Stimulated activated CD4-positive, alpha-beta T cell treated with anti-CD3 and anti-CD28 coated beads, TNF-alpha, amount 100 ng/mL, for 48 hours (primary cell): ENCODE measurements at places on chromosomes 4 and X.

DNA sequence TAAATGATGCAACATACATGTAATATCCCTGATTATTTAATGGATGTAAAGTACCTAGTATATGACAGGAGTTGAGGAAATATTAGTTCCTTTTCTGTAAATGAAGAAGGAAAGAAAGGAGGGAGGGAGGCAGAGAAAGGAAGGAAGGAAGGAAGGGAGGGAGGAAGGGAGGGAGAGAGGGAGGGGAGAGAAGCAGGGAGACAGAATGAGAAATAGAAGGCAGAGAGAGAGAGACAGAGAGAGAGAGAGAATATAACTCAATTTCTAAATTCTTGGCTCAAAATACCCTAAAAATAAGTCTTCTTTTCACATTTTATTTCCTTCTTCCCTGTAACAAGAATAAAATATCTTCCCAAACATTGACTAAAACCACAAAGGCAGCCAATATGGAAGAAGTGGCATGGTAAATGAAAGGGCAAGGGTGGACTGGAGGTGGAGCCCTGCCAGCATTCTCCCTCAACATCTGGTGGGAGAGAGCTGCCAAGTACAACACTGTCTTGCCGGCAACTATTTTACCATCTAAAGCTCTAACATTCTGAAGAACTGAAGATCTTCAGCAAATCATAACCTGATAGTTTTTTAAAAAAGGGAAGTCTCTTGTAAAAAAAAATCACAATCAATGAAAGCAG is 245.1 kb downstream of the PPP3CA start:
- no peak for DNase-seq

GRCh38 chr4:7201420-7202305 is 9.3 kb downstream of the SORCS2 start:
- no peak for DNase-seq

DNA sequence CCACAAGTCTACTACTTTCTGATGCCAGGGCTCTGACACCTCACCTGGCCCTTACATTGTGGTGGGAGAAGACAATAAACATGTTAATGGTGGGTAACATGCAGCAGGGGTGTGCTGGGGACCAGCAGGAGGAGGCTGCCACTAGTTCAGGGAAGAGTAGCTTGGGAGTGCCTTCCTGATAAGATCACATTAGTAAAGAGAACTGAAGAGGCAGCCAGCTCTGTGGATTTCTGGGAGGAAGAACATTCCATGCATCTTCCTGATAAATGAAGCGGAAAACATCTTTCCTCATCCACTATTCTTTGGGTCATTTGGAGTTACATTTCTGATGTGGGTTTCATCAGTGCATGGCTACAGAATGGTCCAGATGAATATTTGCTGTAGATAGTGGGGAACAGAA is 9.0 kb downstream of the RNF150 start:
- DNase-seq = no peak

- no peak for DNase-seq
Observed at GRCh38 chr4:79334783-79335182, 8.9 kb upstream of the NAA11 start.

DNA sequence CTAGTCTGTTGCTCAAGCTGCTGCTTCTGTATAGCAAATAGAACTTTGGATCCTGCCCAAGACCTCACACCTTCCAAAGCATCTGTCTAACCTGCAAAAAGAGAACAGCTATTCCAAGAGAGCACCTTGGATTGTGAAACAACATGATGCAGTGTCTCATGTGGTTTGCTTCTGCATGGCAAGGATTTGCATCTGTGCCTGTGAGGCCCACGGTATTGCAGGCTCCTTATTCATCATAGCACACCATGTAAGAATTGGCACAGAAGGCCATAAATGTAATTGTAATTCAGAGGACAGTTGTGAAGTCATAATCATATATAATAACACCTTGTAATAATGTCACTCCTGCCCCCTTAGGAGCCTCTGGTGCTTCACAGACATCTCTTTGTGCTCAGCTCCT is 147.1 kb downstream of the ZNF674 start:
- no peak for DNase-seq

GRCh38 chr4:90159193-90159592 is 32.0 kb downstream of the CCSER1 start:
- no peak for DNase-seq

GRCh38 chr4:118783887-118784286 is 52.0 kb downstream of the SEC24D start:
- no peak for DNase-seq

DNA sequence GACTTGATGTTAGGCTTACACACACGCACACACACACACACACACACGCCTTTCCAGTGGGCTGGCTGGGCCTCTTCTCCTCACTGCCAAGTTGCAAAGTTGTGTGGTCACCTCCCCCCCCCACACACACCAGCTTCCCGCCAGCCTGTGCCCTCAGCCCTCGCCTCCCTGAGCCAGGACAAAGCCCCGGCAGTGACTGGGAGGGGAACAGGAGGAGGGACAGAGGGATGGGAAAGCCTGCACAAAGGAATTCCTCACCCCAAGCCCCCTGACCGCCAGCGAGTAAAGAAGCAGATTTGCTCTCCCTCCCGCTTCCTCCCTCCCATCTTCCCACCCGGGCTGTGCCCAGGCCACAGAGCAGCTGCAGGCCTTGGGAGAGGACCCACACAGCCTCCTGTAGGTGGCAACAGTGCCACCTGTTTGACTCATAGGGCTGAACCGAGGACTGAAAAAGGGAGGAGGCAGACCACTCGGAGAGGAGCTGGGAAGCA is at the start of gene GDPD2:
Gene GDPD2, plus strand, starts transcription at position 464 of the 491 bp plus-strand sequence. CDS start 1,671 bp downstream, outside the sequence.
- no peak for DNase-seq

DNA sequence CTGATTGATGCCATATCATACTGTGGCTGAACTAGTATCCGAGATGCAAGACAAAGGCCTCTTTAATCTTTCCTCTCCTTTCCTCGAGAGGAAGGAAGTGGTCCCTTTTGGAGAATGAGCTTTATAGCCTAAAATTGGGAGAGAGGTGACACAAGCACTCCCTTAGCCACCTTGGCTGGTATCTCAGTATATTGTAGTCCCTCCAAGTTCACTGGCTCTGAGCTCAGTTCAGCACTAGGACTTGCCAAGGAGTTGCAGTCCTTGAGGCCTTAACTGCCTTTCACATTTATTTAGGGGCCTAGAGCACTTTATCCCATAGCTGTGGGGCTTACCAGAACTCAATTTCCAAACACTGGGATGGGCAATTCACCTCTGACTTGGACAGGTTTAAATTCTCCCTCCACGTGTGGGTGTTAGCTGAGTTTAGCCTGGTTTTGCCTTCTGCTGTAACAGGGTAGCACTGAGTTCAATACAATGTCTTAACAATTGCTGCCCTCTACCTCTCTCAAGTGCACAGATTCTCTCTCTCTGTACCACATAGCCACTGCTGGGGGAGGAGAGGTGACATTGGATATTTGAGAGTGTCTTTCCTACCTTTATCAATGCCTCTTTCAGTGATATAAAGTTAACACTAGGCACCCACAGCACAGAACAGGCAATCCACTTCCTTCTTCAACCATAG is 216.4 kb downstream of the TECRL start:
- DNase-seq = no peak

GRCh38 chr4:38092701-38093100 is 132.5 kb downstream of the PTTG2 start:
- DNase-seq = no peak

DNA sequence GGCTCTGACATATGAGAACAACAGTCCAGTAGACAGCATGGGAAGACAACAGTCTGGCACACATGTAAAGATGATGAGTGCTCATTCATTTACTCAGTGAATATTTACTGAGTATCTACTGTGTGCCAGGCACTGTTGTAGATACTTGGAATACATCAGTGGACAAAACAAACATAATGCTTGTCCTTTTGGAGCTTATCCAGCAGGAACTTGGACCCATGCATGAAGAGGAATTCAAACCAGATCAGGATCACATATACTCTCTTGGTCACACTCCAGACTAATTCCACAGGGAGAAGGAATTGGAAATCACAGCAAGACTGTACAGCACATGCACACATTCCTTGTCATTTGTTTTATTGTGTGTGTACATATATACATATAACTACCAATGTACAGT is 217.6 kb upstream of the TTC29 start:
- DNase-seq = no peak

DNA sequence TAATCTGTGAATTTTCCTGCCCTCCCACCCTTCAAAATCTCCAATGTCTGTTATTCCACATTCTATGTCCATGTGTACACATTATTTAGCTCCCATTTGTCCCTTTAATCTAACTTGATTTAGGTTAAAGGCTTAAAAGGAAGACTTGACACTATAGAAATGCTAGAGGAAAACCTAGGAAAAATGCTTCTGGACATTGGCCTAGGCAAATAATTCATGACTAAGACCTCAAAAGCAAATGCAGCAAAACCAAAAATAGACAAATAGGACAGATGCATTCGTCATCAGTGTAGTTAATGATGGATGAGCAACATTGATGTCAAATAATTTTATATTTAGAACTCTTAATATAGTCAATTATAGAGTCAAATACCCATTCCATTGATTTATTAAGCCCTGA is 36.9 kb downstream of the INTU start:
- no peak for DNase-seq

GRCh38 chr4:145755802-145756201 is 75.9 kb downstream of the C4orf51 start:
- DNase-seq = no peak

- no peak for DNase-seq
Observed at GRCh38 chr4:27194599-27195176, 334.0 kb downstream of the STIM2 start.

DNA sequence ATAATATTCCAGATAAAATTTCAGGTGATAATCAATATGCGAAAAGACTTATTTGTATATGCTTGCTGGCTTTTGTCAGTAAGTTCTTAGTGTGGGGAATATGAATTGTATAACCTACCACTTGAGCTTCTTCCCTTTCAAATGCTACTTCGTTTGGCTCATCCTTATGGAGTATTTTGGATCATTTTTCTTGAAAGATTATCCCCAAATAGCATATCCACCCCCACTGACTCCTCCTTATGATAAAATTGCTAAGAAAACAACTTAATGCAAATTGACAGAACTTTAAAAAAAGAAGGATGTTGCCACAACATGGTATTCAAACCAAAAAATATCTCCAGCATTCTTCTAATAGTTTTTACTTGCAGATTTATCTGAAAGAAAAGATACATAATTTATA is 393.3 kb downstream of the PPP3CA start:
- no peak for DNase-seq

DNA sequence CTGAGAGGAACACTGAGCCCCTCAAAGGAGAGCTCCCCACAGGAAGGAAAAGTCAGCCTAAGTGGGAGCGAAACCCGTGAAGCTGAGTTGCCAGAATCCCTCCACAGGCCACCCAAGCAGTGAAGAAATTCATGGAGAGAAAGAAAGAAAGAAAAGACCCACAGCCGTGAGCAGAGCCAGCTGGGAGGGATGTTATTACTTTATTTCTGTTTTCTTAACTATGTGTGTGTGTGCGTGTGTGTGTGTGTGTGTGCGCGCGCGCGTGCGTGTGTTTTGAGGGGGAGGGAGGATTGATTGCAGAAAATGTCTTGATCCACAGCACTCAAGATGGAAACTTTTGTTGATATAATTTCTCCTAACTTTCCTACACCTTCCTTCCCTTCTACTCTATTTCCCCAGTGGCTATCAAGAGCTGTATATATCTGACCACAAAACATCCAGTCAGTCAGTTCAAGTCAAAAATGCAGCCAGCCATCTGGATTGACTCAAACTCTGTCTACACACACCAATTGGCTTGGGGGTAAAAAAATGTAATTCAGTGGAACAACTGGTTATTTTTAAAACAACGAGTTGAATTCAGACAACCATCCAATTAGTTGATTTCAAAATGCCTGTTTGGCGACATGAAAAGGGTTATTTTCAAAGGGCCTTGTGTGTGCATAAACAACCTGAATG is 13.8 kb upstream of the GPC3 start:
- no peak for DNase-seq

GRCh38 chr4:7699031-7699430 is 240.6 kb downstream of the AFAP1 start:
- DNase-seq = no peak

- DNase-seq = no peak
Observed at GRCh38 chrX:36583674-36584073, 424.5 kb upstream of the FAM47C start.

GRCh38 chr4:48602222-48602621 is 112.2 kb downstream of the ZAR1 start:
- DNase-seq = no peak

- no peak for DNase-seq
Observed at GRCh38 chr4:186537843-186538521, 17.4 kb downstream of the MTNR1A start.

GRCh38 chr4:1593881-1594345 is 90.2 kb downstream of the FAM53A start:
- no peak for DNase-seq

DNA sequence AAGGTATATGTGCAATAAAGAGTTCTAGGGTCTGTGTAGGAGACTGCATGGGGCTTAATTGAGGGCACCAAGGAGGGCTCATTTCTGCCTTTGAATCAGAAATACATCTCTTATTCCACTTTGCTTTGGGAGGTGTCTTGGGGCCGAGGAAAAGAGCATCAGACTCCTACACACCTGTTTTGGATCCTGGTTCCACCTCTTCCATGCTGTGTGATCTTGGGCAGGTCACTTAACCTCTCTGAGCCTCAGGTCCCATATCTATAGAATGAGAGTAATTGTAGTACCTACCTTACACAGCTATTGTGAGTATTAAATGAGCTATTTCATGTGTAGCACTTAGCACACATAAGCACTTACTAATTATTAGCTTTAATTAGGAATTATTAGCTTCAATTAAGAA is 100.6 kb downstream of the RTL5 start:
- no peak for DNase-seq

DNA sequence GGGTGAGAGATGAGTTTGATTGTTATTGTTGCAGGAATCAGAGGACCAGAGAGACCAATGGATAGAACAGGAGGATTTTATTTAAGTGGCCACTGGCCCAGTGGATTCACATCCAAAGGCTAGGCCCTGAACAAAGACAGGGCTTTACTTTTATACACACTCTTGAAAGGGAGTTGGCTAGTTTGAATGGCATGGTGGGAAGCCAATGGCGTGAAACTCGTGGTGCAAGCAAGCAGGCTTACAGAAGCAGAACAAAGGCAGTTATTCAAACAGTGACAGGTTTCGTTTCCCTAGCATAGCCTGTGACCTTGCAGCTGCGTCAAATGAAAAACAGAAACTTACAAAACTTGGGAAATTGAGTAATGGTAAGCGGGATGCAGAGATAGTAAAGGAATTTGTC is 110.2 kb upstream of the PRDX4 start:
- DNase-seq = no peak
